ENCODE measurements at places on chromosomes 2 and 18.

GRCh38 chr2:43210467-43211303 is 15.7 kb downstream of the ZFP36L2 start:
- DNase-seq: peak; percentile 84

- no peak for DNase-seq
These were observed 102.5 kb upstream of the SNTG2 start for GRCh38 chr2:848099-848498.

- DNase-seq: peak; percentile 84
These were observed 510.3 kb downstream of the PLCL1 start for GRCh38 chr2:198314559-198315153.

DNA sequence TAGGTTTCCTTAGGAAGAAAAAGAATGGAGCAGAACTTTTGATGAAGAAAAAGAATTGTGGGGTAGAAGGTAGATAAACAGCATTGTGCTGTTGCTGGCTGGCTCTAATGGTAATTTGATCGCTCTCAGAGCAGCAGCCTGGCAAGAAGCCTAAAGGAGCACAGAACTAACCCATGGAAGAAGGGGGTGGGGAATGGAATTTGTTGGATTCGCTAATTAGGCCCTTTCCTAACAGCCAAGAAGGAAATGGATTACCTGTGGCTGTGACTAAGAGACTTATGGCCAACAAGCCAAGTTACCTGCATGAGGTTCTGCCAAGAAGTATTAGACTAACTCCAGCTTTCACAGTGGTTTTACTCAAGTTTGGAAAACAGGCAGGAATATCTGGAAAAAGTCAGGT is 210.6 kb downstream of the IKZF2 start:
- peak; percentile 77 for DNase-seq

Data from choroid plexus epithelial cell (primary cell).